ACHN (cell line): ENCODE measurements at places on chromosomes 11 and 22.

- no peak for DNase-seq
Measured at GRCh38 chr11:10407055-10407454, 48.0 kb upstream of the AMPD3 start.

- peak; percentile 28 for DNase-seq
Measured at GRCh38 chr11:64285885-64286800, 495 bp downstream of the GPR137 start.

GRCh38 chr11:1839924-1840779, 1.4 kb downstream of the TNNI2 start:
- no peak for DNase-seq

- DNase-seq = no peak
Measured at GRCh38 chr11:24513479-24514218, 16.8 kb downstream of the LUZP2 start.

- no peak for DNase-seq
Measured at GRCh38 chr11:133521502-133521901, 10.8 kb downstream of the OPCML start.

DNA sequence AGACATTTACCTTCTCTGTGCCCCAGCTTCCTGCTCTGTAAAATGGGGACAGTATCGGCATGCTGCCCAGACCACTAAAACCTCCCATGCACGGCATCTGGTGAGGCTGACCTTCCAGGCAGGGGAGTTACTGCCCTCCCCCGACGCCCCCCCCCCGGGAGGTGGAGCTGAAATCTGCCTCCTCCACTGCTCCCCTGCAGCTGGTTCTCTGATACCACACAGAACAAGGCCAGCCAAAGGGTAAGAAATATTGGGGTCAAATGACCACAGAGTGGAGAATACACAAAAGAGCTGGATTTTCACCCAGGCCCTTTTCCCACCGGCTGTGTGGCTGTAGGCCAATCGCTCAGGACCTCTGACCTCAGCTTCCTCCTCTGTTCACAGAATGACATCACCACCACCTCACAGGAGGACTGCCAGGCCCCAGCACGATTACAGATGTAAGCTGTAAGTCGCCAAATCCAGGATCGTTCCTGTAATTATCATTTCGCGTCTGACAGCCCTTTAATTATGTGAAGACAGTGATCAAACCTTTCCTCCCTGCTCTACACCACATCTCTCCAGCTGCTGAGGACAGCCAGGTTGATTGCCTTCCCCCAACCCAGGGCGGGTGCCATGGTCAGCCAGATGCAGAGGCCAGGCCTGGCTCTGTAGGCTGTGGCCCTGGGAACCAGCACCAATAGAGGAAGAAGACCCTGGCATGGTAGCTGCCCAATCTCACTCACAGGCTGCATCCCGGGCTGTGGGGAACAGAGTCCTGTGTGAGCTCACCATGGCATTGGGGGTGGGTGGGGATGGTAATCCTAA, 35.7 kb upstream of the KLHL35 start:
- DNase-seq = no peak

GRCh38 chr11:70331901-70332300, 61.4 kb downstream of the PPFIA1 start:
- DNase-seq = no peak

DNA sequence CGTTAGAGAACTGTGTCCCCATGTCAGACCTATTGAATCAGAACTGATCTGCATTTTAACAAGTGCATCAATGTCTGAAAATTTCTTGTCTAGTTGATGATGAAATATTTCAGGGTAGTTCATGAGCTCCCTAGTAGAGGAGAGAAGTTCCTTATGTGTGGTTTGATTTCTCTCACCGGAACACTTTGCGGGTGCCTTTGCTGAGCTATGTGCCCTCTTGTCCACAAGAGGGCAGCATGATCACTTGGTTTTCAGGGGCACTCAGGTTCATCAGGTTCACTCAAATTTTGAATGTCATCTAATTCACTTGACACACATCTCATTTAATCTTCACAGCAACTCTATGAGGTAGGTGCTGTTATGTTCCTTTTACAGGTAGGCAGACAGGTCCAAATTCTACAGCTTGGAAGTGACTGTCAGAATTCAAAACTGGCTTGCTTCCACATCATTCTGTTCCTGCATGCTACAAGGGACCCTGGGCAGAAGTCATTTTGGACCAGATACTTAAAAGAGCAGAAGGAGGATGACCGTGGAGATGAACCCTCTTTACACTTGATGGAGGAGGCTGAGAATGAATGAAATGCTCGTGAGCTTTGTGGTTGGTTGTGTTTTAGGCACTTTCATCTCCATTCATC, 55.6 kb downstream of the P4HA3 start:
- peak; percentile 48 for DNase-seq
